ENCODE measurements at places on chromosomes 12 and 14.
A peak's percentile ranks its signal among the peaks of the same experiment; 100 is the strongest.

DNA sequence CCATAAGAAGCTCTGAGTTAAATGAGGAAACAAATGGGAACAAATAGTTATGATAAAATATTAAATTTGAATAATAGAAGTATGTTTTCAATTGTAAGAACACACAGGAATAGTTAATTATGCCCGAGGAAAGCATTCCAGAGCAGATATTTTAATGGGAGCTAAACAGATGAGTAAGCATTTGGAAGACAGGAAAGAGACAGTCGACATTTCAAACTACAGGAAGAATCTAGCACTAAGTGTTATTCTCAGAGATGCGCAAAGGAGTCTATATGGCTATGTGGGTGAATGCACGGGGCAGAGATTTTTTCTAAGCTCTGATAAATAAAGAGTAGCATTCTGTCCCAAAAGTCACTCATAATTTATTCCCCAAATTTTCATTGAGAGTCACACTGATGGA, 64.5 kb upstream of the SSTR1 start:
- DNase-seq = no peak

DNA sequence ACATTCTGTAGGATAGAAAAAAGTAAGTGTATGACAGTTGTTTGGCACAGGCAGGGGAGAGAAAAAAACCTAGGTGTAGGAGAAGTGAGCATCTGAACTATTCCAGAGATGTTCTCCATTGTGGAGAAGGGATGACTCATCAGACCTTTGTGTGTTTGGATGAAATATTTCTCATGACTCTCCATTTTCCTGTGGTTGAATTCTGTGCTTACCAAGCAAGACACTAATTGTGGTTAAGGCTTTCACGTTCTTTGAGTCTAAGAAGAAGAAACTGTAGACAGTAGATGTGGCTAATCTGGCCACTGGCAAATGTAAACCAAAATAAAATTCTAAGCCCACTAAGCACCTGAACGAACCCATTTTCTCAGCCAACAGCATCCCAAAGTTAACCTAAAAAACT, 107.9 kb upstream of the GZMB start:
- DNase-seq = no peak

- no peak for DNase-seq
These were observed 24.6 kb downstream of the PLEKHG3 start for GRCh38 chr14:64728856-64729255.

- DNase-seq = no peak
These were observed 40.2 kb downstream of the MYF5 start for GRCh38 chr12:80756875-80757274.

- no peak for DNase-seq
These were observed 240.8 kb upstream of the TMPO start for GRCh38 chr12:98274430-98275130.

GRCh38 chr12:60279221-60279620, 683.4 kb downstream of the SLC16A7 start:
- DNase-seq = no peak

GRCh38 chr12:53751336-53752191, at the start of gene CISTR:
Gene CISTR, minus strand, starts transcription at chr12:53751979.
- peak; percentile 28 for DNase-seq

GRCh38 chr12:9367201-9367600, 159.0 kb upstream of the PZP start:
- DNase-seq = no peak

- no peak for DNase-seq
These were observed 13.8 kb downstream of the ASCL1 start for GRCh38 chr12:102971227-102971626.

DNA sequence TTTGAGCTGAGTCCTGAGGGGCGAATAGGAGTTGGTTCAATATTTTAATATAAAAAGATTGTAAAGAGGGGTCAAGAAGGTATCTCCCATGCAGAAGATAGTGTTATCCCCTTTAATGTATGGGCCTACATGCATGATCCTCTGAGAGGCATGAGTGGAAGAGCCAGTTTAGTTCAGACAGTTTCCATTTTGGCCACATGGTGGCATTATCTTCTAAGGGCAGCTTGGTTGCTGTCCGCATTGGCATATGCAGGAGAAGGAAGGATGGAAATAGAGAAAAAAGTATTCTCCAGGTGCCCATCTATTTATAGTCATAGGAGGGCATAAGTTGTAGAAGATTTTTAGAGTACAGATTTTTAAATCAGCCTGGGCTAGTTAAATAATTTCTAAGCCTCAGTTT, 5.4 kb downstream of the SAMD4A start:
- DNase-seq = peak; percentile 86

DNA sequence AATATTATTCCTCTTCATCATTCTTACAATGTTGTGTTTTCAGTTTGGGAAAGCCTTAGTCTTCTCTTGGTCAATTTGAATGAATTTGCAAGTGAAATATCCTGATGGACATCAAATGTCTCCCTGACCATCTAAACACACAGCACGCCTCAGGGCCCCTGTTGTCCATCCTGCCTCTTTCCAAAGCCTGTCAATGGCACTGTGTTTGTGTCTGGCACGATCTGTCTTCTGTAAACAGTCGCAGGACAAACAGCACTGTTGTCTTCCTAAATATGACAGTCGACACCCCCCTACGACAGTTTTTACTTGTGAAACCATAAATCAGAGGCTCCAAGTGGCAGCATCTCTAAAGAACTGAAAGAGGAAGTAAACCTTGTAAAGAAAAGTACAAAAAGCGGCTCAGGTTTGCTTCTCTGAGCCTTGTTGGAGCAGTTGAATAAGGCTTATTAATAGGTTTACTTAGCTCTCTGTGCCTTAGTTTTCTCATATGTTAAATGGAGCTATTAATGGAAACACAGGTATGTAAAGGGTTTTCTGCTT, 285.8 kb downstream of the NRXN3 start:
- DNase-seq = no peak

DNA sequence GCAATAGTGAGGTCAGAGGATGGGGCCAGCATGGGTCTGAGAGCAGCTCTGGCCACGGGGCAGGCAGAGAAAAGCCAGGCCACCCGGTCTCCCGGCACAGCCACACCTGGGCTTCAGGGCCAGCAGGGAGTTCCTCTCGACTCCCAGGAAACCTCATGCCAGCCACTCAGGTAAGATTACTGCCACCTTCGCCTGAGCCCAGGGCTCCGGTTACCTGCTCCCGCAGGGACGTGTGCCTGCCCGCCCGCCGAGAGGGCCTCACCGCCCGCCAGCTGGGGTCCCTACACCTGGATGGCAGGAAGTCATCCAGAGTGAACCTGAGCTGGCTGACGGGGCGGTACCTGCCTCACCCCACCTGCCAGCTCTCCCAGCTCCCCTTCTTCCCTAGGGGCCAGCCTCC, 7.3 kb downstream of the JAG2 start:
- DNase-seq = no peak

- no peak for DNase-seq
These were observed 51.8 kb downstream of the ZNF664 start for GRCh38 chr12:124024776-124025175.

GRCh38 chr14:98682033-98682432, 590.0 kb downstream of the BCL11B start:
- DNase-seq = no peak

- DNase-seq = no peak
These were observed 38.0 kb downstream of the DICER1 start for GRCh38 chr14:95119336-95119735.

- DNase-seq = peak; percentile 65
These were observed 93.2 kb downstream of the CHST11 start for GRCh38 chr12:104549815-104550480.

GRCh38 chr14:32064931-32065330, 12.2 kb upstream of the ARHGAP5 start:
- DNase-seq = no peak

DNA sequence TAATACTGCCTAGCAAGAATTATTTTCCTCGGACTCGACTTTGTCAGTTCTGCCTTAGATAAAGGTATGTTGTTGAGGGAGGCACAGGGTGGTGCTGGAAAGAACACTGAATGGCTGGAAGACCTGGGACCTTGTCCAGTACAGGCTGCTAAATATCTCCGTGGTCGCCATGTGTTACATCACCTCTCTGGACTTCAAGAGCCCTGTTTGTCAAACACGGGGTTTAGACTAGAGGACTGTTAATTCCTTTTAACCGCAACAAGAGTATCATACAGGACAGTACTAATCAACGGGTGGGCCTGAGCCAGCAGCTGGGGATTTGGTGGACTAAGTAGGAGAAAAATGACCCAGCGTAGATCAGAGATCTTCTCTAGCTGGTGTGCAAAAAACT, 476.3 kb downstream of the LRIG3 start:
- DNase-seq = no peak

GRCh38 chr14:99378782-99379214, 101.9 kb downstream of the SETD3 start:
- no peak for DNase-seq

DNA sequence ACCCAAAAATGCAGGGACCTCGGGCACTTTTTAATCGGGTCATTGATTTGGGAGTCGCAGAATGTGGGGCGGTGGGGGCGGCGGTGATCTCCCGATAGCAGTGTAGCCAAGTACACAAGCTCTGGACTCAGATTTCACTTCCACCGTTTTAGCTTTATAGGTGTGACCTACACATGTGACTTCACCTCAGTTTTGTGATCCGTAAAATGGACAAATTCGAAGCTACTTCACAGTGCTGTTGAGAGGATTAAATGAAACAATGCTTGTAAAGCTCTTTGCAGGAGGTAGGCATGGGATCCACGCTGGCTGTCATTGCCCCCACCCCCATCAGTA, 478 bp downstream of the RITA1 start:
- peak; percentile 64 for DNase-seq

- DNase-seq = peak; percentile 19
These were observed 2.7 kb downstream of the BHLHE41 start for GRCh38 chr12:26122061-26122680.

- no peak for DNase-seq
These were observed 183.8 kb downstream of the CCDC59 start for GRCh38 chr12:82174383-82174782.

- no peak for DNase-seq
These were observed 9.3 kb upstream of the SERPINA5 start for GRCh38 chr14:94571950-94572349.

- DNase-seq = no peak
These were observed 39.1 kb upstream of the GZMB start for GRCh38 chr14:24673059-24673458.

DNA sequence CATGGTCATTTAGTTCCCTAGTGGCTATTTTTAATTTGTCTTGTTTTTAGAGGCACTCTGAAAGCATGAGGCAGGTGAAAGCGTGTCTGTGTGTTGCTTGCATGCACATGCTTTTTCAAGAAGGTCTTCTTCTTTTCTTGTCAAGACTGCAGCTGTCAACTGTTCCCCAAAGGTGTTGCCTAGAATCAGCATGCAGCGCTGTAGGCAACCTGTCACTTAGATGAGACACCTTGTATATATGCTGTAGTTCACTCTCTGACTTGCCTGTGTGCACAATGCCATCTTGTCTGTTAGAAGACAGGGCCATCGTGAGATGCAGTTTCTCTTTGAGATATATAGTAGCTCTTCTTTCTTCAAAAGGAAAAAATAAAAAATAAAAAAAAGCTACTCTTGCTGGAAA, 885.7 kb downstream of the DIO2 start:
- DNase-seq = no peak

DNA sequence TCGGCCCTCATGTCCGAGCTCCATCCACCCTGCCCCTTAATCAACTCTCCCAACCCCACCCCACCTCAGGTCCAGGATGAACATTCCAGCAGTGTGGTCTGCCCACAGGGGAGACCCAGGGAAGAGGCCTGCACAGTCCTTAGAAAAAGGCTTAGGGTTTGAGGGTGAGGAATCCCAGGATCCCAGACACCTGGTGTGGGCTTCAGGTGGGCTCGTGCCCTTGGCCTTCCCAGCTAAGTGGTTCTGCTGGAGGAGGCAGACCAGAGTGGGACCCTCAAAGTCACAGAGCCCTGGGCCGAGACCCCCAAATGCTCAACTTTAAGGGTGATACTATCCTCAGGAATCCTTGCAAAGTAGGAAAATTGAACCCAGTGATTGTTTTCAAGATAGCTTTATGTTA, 25.4 kb upstream of the PPP2R5C start:
- DNase-seq = no peak

DNA sequence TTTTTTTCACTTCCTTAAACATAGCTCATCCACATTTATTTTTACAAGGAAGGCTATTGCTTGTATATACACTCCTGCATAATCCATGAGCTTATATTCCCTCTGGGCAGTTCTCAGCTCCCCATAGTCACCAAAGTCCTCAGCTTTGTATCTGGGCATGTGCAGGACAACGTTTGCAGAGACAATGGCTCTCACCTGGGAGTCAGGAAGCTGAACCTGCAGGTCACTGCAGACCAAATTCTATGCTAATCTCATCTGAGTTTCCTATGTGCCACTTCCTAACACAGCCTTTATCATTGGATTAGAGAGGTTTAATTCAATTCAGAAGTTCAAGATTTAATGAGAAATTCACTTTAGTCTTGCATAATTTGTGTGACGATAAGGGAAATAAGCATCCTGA, 131.5 kb downstream of the KCNK10 start:
- peak; percentile 73 for DNase-seq

DNA sequence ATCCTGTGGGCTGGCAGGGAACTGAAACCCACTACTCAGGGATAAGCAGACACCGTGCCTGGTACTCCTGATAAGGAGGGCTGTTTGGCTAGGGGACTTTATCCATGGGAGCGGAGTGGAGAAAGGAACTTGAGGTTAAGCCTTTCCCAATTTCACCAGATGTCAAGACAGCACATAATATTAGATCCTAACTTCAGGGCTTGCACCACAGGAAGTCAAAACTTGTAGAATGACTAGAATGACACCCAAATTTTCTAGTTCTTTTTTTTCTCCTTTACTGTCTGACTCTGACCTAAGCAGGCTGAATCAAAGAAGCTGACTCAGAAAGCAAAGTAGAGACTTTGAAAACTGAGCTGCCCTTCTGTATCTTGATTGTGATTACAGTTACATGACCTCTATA, 7.1 kb upstream of the CGRRF1 start:
- no peak for DNase-seq

- DNase-seq = no peak
These were observed 12.8 kb downstream of the DUSP6 start for GRCh38 chr12:89339526-89339925.

GRCh38 chr14:20343862-20344220, 406 bp downstream of the PARP2 start:
- DNase-seq = peak; percentile 26

- DNase-seq = no peak
These were observed 424 bp downstream of the IGF1 start for GRCh38 chr12:102479939-102480338.

DNA sequence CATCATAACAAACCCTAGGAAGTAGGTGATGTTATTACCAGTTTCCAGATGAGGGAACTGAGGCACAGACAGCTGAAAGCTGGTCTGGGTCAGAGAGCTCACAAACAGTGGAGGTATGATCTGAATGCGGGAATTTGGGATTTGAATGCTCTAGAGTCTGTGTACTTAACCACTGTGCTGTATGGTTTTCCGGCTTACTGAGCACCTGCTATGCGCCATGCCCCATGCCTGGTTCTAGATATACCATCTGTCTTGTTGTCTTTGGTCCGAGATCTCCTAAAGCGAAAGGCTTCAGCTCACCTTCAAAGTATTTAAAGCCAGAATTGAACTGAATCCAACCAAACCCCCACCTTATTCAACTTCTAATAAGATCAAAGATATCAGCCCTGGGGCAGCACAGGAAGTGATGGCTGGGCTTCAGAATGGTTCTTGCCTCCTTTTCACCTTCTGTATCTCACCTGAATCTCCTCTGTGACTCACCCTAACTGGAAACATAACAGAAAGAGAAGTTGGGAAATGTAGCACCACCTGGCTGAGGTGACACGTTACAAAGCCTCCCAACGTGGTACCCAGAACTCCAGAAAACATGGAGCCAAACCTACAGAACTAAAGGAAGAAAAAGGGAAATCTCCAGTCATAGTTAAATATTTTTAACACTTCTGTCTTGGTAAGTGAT, 54.3 kb downstream of the PRMT8 start:
- DNase-seq = peak; percentile 14

All from mesendoderm (in vitro differentiated cells).